Panc1 (cell line): ENCODE measurements at places on chromosomes 5 and 9. TPM values are rescaled to one million over a fixed set of nuclear protein-coding genes. Genes with fewer than 3 reads are reported as not detected.

The PRLR gene
- 0.46 TPM for total RNA-seq

The ELAVL2 gene
- total RNA-seq, result not detected

The VPS13A gene
- 26.1 TPM for total RNA-seq

The ARID3C gene
- 0.33 TPM for total RNA-seq

The ARRDC1 gene
- total RNA-seq, result 47.1 TPM

The TAF1L gene
- not detected for total RNA-seq

The GRXCR2 gene
- total RNA-seq, result not detected

The PLPPR1 gene
- not detected for total RNA-seq

The CDKN2A gene
- not detected for total RNA-seq

The FRRS1L gene
- total RNA-seq, result 2.3 TPM

The ACTL7A gene
- not detected for total RNA-seq

The EQTN gene
- total RNA-seq, result not detected

The PTPRD gene
- not detected for total RNA-seq

The CDHR2 gene
- total RNA-seq, result 0.72 TPM
